ENCODE measurements at places on chromosomes 5 and 9. TPM values are rescaled to one million over a fixed set of nuclear protein-coding genes. Genes with fewer than 3 reads are reported as not detected.

PAM gene
- 464 TPM for total RNA-seq

LECT2 gene
- total RNA-seq = not detected

TSSK1B gene
- not detected for total RNA-seq

TMC1 gene
- total RNA-seq = not detected

ENTPD8 gene
- total RNA-seq = not detected

CCDC152 gene
- total RNA-seq = 0.45 TPM
